GM18507 (cell line): ENCODE measurements at places on chromosomes 2 and 18.

GRCh38 chr2:190069936-190070696, 7.6 kb upstream of the MSTN start:
- DNase-seq, result no peak

- DNase-seq, result no peak
Measured at GRCh38 chr2:160405077-160405867, 88.3 kb downstream of the RBMS1 start.

- DNase-seq, result no peak
Measured at GRCh38 chr2:58514252-58514651, 273.1 kb upstream of the FANCL start.

DNA sequence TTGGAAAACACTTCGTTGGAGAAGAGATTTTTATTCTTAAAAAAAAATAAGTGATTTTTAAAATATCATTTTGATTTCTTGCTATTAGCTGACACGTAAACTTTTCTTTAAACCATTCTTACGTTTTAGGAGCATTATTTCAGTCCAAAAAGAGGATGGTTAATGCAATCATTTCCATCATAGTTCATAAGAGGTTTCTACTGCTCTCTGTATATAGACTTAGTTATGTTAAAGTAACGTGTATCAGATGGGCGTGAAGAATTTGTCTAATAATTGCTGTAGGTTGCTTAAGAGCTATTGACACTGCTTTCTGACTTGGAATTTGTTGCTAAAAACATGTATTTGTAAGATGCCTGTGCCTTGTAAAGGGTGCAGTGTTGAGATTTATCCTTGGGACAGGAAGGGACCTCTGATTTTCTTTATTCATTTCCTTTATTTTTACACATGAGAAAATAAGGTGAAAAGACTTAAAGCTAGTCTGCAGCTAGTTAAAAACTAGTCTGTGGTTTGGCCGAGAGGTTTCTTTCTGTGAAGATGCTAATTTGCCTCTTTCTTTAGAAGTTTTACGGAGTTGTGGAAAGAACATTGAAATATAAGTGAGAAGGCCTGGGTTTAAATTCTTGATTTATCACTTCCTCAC, 2.9 kb downstream of the ANKRD12 start:
- DNase-seq, result no peak

DNA sequence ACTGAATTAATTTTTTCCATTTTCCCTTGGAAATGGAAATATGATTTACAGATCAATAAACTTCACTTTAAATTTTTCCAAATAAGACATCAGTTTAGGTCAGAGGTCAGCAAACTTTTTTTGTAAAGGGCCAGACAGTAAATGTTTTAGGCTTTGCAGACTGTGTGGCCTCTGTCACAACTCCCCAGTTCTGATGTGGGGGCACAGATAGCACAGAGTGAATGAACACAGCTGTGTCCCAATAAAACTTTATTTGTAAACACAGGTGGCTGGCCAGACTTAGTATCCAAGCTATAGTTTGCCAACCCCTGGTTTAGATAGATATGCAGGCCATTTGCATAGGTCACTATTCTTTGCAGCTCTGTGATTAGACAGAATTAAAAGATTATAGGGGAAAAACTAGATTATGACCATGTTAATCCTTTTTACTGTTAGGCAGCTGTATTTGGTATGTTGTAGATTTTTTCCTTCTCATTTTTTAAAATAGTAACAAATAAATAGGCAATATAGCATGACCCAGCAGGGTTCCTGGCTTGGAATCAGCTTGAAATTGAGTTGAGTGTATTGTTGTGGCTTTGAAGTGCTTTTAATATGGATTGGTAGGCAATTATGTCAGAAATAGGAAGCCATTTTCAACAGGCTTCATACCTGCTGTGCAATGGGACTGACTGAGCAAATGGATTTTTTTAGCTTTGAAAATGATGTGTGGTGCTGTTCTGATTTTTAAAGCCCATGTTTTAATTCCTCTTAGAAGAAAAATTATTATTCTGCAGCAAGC, 59.7 kb downstream of the WDSUB1 start:
- no peak for DNase-seq

DNA sequence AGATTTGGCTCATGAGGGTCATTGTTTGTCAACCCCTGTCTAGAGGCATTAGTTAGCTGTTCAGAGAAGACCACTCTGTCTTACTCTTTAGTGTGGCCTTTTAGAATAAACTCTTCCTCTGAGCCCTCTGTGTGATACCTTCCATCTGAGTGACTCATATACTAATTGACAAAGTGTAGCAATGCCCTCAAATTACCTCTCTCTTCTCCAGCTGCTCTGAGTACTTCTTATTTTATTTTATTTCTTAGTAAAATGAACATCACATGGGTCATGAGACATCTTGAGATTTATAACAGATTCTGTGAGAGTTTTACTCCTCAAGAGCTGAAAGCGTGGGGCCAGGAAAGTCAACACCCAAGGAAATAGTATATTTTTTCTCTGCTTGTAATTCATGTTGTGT, 67.4 kb downstream of the KCTD18 start:
- DNase-seq, result no peak

- no peak for DNase-seq
Measured at GRCh38 chr2:102708847-102709559, 52.8 kb upstream of the TMEM182 start.

- no peak for DNase-seq
Measured at GRCh38 chr2:227020416-227020815, 143.6 kb downstream of the COL4A4 start.

GRCh38 chr2:36528766-36529392, 69.1 kb downstream of the FEZ2 start:
- DNase-seq, result no peak

GRCh38 chr2:237542001-237542704, 24.2 kb upstream of the PRLH start:
- DNase-seq, result no peak

GRCh38 chr2:27016801-27017325, 15.9 kb upstream of the TMEM214 start:
- DNase-seq, result no peak
